ENCODE measurements at places on chromosomes 2 and 18.
A peak's percentile ranks its signal among the peaks of the same experiment; 100 is the strongest.

GRCh38 chr2:177464549-177464948 lies 72.0 kb downstream of the AGPS start:
- no peak for DNase-seq

DNA sequence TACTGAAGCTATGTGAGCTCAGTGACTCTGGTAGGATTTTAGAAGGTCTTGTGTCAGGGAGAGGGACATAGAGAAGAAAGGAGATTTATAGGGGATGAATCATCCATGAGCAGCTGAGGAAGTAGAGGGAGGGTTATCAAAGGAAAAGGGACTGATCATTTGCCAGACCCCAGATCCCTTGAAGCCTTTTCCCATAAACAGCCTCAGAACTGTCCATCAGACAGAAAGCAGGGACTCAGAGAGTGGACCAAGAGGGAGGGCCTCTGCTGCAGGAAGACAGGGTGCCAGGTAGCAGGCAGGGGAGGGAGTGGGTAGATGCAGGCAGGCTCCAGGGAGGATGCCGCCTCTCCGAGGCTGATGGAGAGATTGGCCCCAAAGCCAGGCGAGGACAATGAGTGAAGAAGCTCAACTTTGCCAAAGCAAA lies 133.9 kb downstream of the TNS1 start:
- DNase-seq: no peak

GRCh38 chr2:210616074-210616473 lies 59.7 kb downstream of the CPS1 start:
- DNase-seq: no peak

- no peak for DNase-seq
These were observed 407.1 kb downstream of the SLC4A3 start for GRCh38 chr2:220034426-220035130.

DNA sequence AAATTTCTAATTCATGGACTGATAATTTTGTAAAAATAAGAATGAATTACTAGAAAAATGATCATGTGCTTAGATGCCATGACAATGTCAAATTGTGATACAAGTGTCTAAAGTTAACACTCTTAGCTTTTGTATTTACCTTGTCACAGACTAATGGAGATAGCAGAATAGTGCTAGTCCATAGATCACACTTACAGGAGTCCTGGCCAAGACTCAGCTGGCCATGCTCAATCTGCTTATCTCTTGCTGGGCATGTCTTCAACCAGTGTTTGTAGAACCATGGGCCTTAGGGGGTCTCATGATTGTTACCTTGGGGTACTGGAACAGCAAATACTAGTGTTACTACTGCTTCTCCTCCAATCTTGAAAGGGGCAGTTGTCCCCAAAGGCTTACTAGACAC lies 44.0 kb downstream of the TET3 start:
- no peak for DNase-seq

GRCh38 chr18:48543228-48543627 lies 4.4 kb downstream of the CTIF start:
- DNase-seq: peak; percentile 18

- no peak for DNase-seq
These were observed 151.1 kb upstream of the MEIS1 start for GRCh38 chr2:66283787-66284186.

DNA sequence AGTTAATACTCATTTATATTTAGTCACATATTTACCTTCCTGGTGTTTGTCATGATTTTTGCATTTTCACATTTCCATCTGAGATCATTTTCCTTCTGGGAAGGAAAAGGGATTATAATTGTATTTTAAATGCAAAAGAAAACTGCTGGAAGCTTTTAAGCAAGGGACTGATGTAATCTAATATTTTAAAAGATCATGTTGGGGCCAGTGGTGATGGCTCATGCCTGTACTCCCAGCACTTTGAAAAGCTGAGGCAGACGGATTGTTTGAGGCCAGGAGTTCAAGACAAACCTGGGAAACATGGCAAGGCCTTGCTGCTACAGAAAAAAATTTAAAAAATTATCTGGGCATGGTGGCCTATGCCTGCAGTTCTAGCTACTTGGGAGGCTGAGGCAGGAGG lies 149.0 kb downstream of the MIB1 start:
- DNase-seq: no peak

DNA sequence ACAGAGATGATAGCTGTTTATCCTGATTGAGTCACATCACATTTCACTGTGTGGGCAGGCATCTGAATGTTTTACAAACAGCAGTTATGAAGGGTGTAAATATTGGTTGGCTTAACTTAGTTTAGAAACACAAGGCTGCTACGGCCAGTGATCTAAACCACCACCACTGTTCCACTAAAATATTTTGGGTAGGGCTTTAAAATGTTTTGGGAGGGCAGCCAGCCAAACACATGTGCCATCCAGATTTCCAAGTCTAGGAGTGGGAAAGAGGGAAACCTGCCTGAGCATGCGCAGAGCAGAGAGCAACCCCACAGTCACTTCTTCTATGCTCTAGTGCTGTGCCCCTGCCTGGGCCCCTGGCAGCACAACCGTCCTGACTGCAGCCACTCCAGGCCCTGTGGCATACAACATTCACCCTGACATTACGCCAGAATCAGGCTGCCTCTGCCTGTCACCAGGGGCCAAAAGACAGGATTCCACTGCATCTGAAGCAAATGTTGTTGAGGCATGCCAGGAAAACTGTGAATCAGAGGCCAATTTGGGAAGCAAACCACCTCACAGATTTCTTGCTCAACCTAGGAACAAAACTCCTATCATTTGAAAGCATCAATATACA lies 74.8 kb upstream of the COL5A2 start:
- no peak for DNase-seq

All from stimulated activated CD8-positive, alpha-beta memory T cell treated with anti-CD3 and anti-CD28 coated beads, Interleukin-15, amount 100 ng/mL, for 4 hours (primary cell).